ENCODE measurements at places on chromosomes 12 and 14.

DNA sequence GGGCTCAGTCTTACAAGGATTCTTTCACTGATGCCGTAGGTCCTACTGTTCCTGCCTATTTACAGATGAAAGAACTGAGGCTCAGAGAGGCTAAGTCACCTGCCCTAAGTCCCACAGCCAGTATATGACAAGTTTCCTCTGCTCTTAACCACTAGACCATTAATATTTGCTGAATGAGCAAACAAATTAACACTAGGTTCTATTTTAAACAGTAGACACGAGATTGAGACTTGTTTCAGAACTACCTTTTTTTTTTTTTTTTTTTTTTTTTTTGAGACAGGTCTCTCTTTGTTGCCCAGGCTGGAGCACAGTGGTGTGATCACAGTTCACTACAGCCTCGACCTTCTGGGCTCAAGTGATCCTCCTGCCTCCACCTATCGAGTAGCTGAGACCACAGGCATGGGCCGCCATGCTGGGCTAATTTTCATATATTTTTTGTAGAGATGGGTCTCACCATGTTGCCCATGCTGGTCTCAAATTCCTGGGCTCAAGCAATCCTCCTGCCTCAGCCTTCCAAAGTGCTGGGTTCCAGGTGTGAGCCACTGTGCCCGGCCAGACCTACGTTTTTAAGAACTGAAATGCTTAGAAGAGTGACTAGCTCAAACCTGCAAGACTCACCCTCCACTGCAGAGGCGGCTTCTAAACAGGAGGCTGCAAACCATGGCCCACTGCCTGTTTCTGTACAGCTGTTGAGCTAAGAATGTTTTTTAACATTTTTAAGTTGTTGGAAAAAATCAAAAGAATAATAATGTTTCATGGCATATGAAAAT is 12.9 kb downstream of the SYNE3 start:
- DNase-seq = no peak

GRCh38 chr12:91172096-91172495 is 10.5 kb downstream of the DCN start:
- DNase-seq = no peak

GRCh38 chr14:105974902-105975301 is 448.5 kb downstream of the TMEM121 start:
- DNase-seq = peak; percentile 79

DNA sequence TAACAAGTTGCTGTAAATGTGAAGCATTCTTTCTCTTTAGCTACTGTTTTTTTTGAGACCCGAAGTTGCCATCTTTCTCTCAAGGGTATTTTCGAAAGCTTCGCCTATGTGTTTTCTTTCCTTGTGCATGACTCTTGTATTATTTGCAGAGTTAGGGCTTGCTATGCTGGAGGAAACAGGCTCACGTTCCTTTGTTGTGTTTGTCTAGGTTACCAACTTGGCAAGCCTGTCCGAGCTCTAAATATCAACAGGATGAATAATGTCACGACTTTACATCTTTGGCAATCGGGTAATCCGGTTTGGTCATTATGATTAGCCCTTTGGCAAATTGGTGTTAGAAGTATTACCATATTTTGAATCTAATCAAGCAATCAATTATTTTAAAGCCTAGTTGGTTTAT is 15.9 kb upstream of the ATP6V0A2 start:
- DNase-seq = no peak

- no peak for DNase-seq
These were observed 16.3 kb downstream of the SIX4 start for GRCh38 chr14:60707858-60708257.
